ENCODE measurements at places on chromosomes 7 and 10. TPM values are rescaled to one million over a fixed set of nuclear protein-coding genes. Genes with fewer than 3 reads are reported as not detected.

DGKI gene
- total RNA-seq: 3.9 TPM

HILPDA gene
- 10.9 TPM for total RNA-seq

MYH16 gene
- not detected for total RNA-seq

FAM180A gene
- total RNA-seq: not detected

FAM221A gene
- total RNA-seq: 7.5 TPM

CALML3 gene
- not detected for total RNA-seq

MMD2 gene
- total RNA-seq: not detected

NKX1-2 gene
- total RNA-seq: not detected

PLCE1 gene
- total RNA-seq: 3.6 TPM

COL26A1 gene
- not detected for total RNA-seq

VSTM2A gene
- not detected for total RNA-seq

AKR1C3 gene
- 119 TPM for total RNA-seq

ANKRD2 gene
- total RNA-seq: 1.1 TPM

PRPS1L1 gene
- 0.14 TPM for total RNA-seq

KLF6 gene
- 205 TPM for total RNA-seq

CYP3A7 gene
- total RNA-seq: not detected

TMEM60 gene
- 11.2 TPM for total RNA-seq

AGAP5 gene
- 2.1 TPM for total RNA-seq

CRPPA gene
- 2.0 TPM for total RNA-seq

ATOH7 gene
- not detected for total RNA-seq

NRG3 gene
- total RNA-seq: 3.2 TPM

BHLHA15 gene
- total RNA-seq: 0.17 TPM

SPDYE11 gene
- not detected for total RNA-seq

PTPRN2 gene
- 2.1 TPM for total RNA-seq

AS3MT gene
- 2.0 TPM for total RNA-seq

GRID1 gene
- total RNA-seq: not detected

SORCS1 gene
- total RNA-seq: not detected

OGA gene
- 99.1 TPM for total RNA-seq

ZNHIT1 gene
- 70.9 TPM for total RNA-seq

PPP2R2D gene
- total RNA-seq: 39.6 TPM

GNAI1 gene
- total RNA-seq: 36.2 TPM

CCDC146 gene
- 1.4 TPM for total RNA-seq

IQUB gene
- total RNA-seq: 0.34 TPM

TRPV5 gene
- not detected for total RNA-seq

PAX2 gene
- 0.51 TPM for total RNA-seq

RSPH10B2 gene
- 0.19 TPM for total RNA-seq

MSS51 gene
- total RNA-seq: 1.5 TPM

NPTX2 gene
- 18.5 TPM for total RNA-seq

ZNF282 gene
- 31.3 TPM for total RNA-seq

EBLN1 gene
- not detected for total RNA-seq

SLC18A2 gene
- not detected for total RNA-seq

ADRA2A gene
- total RNA-seq: not detected

TAS2R5 gene
- 0.47 TPM for total RNA-seq
